ENCODE measurements at places on chromosomes 6 and 20.
A peak's percentile ranks its signal among the peaks of the same experiment; 100 is the strongest.

GRCh38 chr6:2543321-2543720 is 207.4 kb downstream of the MYLK4 start:
- DNase-seq = no peak

DNA sequence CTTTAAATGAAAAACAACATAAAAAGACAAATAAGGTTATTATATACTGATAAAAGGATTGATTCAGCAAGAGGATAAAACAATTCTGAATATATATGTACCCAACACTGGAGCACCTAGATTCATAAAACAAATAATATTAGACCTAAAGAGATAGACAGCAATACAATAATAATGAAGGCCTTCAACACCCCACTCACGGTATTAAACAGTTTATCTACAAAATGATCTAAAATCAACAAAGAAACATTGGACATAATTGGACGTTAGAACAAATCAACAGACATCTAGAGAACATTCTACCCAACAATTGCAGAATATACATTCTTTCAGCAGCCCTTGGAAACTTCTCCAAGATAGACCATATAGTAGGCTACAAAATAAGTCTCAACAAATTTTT is 24.1 kb downstream of the TREM1 start:
- DNase-seq = no peak

GRCh38 chr6:36426622-36427021 is 16.0 kb downstream of the PXT1 start:
- no peak for DNase-seq

DNA sequence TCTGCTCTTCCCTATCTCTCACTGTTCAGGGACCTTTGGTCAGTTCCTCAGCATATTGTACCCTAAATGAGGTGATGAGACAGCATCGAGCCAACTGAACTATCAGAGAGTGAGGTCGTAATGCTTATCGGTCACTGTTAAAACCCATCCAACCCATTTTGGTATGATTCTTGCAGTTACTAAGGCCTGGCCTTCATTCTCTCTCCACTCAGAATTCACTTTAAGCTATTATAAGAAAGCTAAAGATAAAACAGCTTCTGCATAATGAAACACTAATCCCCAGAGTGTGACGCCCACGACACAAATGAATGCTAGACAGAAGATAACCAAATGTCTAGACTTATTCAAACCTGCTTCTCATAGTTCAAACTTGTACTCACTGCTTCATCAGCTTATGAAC is 175.8 kb downstream of the GMPR start:
- no peak for DNase-seq

- no peak for DNase-seq
Observed at GRCh38 chr6:140101818-140102217, 727.4 kb upstream of the CITED2 start.

GRCh38 chr6:126383203-126383602 is 43.3 kb downstream of the CENPW start:
- no peak for DNase-seq

DNA sequence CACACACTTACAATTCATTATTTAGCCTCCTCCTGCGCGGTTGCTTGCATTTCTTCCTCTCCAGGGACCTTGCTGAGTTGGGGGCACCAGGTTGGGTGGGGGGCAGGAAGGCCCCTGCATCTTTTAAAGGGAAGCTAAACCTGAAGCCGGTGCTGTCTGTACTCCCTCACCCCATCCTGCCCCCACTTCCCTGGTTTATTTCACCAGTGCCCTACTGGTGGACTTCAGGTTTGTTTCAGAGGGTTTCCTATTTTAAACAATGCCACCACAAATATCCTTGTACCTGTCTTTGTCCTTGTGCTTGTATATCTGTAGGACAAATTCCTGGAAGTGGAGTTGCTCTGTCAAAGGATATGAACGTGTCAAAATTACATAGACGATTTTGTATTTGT is 21.0 kb downstream of the PTK7 start:
- DNase-seq = no peak

GRCh38 chr6:26286168-26286877 is 78.7 kb upstream of the BTN3A2 start:
- peak; percentile 75 for DNase-seq

- no peak for DNase-seq
Observed at GRCh38 chr6:88916615-88917208, 46.7 kb downstream of the RNGTT start.

DNA sequence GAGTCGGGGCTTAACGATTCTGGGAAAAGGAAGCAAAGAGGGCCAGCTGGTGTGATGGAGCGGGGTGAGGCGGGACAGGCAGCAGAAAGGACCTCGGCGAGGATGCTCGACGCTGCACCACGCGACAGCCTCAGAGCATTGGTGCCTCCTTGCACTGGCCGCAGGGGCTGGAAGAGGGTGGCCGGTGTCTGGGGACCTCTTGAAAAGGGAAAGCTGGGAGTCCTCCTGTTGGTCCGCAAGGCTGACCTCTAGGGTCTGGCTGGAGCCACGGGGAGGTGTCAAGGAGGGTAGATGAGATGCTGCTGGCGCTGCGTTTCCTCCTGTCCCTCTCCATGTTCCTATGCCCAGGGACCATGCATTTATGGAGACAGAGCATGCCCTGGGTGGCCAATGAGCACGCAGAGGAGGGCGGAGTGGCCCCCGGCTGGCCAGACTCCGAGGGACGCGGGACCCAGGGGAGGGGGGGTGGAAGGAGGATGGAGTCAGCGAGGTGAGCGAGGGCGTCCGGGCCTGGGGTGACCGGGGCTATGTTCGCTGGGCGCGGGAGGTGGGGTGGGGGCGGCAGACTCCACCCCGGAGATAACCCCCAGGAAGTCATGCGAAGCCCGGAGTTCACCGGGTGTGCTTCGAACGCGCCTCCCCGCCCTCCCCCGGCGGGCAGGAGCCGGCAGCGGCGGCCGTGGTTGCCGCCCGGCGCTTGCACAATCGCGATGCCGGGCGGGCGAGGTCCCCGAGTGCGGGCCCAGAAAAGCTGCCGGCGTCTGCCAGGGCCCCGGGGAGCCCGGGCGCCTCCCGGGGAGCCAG is at the start of gene CYP24A1:
CYP24A1 (minus strand) TSS at position 334 of the 804 bp plus-strand sequence. CDS start 407 bp downstream, outside the sequence.
- DNase-seq = no peak

DNA sequence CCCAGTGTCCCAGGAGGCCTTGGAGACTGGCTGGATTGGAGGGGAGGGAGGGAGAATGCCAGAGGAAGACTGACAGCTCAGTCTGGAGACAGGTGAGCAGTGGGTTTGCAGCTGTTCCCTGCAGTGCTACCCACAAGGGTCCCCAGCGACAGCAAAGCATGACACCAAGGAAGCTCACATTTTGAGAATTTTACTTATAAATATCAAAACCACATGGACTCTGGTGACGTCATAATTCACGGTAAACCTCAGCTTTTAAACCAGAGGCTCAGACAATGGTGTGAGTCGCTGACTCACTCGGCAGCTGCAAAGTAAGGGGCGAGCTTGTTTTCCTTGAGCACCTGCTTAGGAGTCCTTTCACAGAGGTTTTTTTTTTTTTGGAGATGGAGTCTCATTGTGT is 65.2 kb downstream of the THBS2 start:
- no peak for DNase-seq

DNA sequence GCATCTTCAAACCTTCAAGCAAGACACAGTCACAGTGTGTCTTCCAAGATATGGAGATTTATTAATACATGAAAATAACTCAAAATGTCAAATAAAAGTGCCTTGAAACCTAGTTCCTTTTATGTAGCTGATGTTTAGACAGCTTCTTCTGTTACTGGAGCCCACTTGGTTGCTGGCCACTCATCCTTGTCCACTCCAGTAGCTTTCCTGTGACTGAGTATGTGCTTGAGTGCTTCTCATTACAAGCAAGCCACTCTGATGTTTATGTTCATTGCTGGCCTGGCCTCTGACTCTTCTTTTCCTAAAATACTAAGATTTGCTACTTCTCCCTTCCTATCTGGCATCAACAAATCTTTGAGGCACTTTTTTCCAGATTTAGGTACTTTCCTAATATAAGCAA is 545.2 kb upstream of the MAN1A1 start:
- no peak for DNase-seq

DNA sequence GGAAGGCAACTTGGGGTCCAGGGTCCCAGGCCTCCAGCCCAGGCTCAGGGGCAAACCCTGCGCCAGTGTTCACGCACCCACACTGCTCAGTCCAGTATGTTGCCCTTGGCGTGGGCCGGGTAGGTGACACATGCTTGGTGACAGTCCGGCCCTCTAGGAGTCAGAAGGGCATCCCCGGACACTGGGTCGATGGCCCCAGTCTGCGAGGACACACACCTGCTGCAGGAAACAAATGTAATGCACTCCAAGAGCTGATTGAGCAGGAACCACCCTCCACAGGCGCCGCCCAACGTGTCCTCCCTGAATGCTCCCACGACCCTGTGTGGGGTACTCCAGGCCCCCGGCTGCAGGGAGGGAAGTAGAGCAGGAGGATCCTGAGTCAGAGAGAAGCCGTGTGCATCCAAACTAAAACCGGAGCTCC is 160.7 kb downstream of the DLL1 start:
- no peak for DNase-seq

DNA sequence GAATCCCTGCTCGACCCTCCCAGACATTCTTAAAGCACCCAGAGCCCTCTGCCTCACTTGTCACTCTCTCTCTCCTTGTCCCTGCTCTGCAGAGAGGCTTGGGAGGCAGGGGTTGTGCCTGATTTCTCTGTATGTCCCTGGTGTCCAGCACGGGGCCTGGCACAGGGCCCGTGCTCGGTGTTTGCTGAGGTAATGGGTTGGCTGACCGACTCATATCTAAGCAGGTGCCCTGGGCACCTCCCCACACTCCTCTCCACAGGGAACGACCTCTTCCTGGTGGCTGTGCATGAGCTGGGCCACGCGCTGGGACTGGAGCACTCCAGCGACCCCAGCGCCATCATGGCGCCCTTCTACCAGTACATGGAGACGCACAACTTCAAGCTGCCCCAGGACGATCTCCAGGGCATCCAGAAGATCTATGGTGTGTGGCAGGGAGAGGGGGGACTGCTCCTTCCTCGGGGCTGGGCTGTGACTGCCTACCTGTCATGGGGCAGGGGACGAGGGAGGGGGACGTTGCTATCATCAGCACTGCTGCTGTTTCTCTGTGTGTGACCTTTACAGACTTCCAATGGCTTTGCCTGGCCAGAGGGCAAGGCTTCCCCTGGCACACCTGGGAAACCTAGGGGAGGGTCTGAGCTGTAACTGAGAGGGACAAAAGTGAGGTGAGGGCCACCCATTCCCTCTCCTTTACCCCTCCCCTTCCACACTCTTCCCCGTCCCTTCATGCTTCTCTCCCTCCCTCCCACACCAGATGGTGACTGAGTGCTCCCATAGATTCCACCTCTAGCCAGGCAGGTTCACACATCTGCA is 14.2 kb downstream of the MMP24OS start:
- no peak for DNase-seq

GRCh38 chr6:36926708-36927513 is 27.6 kb upstream of the PI16 start:
- no peak for DNase-seq

DNA sequence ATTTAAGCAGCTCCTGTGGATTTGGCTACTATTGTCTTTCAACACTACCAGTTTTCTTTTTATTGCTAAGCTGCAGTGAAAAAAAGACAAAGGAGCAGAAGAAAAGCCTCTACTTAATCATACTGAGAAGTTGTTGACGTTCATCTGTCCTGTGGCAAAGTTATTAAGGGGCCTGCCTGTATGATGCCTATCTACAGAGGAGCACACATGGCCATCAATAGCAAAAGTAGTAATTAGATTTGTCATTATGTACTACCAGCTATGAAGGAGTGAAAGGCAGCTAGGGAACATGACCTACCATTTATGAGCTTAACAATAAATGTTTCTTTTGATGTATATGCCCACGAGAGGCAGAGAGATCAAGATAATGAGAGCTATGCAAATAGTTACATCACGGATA is 620.9 kb downstream of the PHF3 start:
- DNase-seq = no peak

DNA sequence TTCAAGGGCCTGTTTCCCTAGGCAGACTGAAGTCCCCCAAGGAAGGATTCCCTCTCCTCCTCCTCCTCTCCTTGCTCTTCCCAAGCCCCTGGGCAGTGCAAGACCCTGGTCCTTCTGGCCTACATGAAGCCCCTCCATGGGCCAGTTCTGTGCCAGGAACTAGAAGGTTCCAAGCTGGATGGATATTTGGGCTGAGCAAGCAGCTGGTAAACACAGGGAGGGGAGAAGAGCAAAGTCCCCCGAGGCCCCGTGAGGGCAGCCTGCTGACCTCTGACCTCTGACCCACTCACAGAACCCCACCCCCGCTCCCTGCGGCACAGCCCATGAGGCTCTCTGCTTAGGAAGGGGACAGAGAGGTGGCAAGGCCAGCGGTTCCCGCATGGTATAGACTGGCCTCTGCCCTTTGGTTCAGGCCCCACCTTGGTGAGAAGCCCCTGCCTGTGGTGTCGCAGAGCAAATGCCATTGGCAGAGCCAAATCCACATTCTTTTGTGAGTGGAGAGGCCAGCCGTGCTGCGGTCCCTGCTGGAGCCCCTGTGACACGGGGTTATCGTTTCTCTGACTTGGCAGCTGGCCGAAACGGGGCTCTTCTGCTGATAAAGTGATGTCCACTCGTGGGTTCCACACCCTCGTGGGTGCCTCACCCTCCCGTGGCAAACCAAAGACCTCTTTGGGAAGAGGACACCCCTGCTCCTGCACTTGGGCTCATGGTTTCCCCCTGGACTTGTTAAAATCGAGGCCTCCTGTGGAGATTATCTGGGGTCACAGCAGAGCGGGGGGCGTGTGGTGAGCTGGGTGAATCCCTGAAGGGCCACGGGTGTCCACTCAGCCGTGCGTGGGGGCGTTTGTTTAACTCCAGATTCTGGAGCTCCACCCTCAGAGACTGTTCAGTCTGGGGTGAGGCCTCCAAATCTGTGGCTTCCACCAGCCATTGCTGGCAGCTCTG is 2.1 kb upstream of the CHRNA4 start:
- no peak for DNase-seq

- DNase-seq = no peak
Observed at GRCh38 chr20:56380375-56380774, 11.6 kb downstream of the AURKA start.

GRCh38 chr20:60107621-60108390 is 149.6 kb downstream of the CDH26 start:
- no peak for DNase-seq

GRCh38 chr20:5612581-5613301 is 137.5 kb upstream of the SHLD1 start:
- no peak for DNase-seq
